Activated naive CD8-positive, alpha-beta T cell treated with anti-CD3 and anti-CD28 coated beads, Interleukin-2, amount 10 ng/mL, durations not matched to agents 7 days and 5 days (primary cell): ENCODE measurements at places on chromosomes 7 and 10. TPM values are rescaled to one million over a fixed set of nuclear protein-coding genes. Genes with fewer than 3 reads are reported as not detected.

Gene COL17A1
- total RNA-seq = not detected

Gene GPR15LG
- total RNA-seq = not detected

Gene EBLN1
- not detected for total RNA-seq

GRCh38 chr7:40716052-40716451 lies 581.2 kb downstream of the SUGCT start:
- no peak for DNase-seq

Gene C10orf67
- total RNA-seq = not detected
